ENCODE measurements at places on chromosomes 7 and 10.

DNA sequence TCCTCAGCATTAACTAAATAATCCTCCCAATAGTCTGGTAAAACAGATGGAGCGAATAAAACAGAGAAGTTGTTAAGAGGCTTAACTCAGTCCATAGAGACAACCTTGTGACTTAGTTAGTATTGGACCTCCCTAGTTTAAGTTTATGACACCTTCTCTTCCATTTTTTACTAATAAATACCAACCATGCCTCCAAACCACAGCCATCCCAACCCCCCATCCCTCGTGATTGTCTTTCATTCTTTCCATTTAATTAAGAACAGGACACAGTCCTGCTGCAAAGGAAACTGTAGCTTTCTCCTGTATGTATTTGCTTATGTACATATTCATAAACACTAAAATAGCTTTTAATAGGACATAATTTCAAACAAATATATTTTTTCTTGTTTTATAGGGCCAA is 238.2 kb downstream of the SEMA3D start:
- peak; percentile 79 for DNase-seq

DNA sequence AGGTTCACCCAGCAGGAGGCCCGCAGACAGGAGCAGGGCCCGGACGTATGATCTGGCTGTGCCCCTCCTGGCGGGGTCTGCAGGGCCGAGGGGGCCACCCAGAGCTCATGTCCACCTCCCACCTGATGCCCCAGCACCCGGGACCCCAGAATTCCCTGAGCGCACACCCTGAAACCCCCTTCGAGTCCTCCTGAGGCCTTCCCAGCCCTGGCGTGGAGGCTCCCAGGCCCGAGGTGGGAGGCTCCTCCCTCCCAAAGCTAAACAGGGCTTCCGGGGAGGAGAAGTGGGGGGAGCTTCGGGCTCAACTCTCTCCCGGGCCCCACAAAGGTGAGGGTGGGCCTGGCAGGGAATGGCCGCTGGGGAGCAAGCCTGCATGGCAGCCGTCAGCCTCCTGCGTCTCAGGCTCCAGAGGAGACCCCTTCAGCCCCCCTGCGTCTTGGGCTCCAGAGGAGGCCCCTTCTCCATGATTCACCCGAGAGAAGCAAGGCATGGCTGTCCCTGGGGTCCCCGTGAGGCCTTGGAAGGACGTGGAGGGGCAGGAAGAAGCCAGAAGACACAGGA is 30.2 kb downstream of the MICALL2 start:
- no peak for DNase-seq

GRCh38 chr10:34298346-34298818 is 516.7 kb downstream of the PARD3 start:
- no peak for DNase-seq

- no peak for DNase-seq
Observed at GRCh38 chr7:101220295-101220694, 2.3 kb downstream of the ZNHIT1 start.

DNA sequence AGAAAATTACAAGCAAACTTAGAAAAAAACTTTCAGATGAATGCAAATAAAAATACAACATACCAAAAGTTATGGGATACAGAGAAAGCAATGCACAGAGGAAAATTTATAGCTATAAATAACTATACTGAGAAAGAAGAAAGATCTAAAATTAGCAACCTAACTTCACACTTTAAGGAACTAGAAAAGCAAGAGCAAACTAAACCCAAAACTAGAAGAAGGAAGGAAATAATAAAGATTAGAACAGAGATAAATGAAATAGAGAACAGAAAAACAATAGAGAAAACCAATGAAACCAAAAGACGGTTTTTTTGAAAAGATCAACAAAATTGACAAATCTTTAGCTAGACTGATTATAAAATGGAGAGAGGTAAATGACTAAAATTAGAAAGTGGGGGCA is 9.6 kb upstream of the STRA8 start:
- no peak for DNase-seq

DNA sequence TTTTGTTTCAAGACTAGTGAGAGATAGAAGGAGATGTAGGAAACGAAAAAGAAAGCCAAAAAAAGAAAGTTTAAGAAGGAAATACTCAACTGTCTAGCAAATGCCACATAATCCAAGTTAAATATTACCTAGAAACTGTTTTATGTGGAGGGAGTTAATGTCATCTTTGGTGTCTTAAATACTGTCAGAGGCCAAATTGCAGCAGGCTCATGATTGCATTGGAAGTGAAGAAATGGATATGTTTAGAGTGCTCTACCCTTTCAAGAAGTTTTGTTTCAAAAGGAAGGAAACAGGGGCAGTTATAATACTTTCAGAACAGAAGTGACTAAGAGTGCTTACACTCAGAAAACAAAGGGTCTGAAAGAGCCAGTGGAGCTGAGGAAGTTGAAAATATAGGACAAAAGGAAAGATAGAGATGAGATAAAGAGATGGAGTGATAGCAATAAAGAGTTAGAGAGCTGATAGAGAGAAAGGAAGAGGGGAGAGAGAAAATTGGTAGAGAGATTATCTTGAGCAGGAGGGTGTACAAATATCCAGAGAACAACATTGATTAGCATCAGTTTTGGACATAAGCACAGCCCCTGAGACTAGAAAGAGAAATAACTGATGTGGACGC is 28.0 kb upstream of the GNAI1 start:
- DNase-seq, result no peak

DNA sequence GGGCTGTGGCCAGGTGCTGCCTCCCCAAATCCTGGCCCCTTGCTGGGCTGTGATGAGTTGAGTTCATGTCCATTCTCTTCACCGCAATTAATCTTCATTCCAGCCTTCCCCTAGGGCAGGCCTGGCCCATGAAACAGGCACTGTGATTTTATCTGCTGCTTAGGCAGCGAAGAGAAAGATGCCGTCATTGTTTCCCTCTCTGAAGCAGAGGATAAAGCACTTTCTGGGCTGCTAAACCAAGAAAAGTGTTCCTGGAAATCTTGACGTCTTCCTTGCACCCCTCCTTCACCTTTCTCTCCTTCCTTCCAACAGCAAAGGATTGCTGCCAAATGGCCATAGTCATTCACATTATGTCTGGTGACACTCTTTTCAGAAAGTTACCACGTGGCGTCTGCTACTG is 265.9 kb downstream of the ZEB1 start:
- DNase-seq, result no peak

DNA sequence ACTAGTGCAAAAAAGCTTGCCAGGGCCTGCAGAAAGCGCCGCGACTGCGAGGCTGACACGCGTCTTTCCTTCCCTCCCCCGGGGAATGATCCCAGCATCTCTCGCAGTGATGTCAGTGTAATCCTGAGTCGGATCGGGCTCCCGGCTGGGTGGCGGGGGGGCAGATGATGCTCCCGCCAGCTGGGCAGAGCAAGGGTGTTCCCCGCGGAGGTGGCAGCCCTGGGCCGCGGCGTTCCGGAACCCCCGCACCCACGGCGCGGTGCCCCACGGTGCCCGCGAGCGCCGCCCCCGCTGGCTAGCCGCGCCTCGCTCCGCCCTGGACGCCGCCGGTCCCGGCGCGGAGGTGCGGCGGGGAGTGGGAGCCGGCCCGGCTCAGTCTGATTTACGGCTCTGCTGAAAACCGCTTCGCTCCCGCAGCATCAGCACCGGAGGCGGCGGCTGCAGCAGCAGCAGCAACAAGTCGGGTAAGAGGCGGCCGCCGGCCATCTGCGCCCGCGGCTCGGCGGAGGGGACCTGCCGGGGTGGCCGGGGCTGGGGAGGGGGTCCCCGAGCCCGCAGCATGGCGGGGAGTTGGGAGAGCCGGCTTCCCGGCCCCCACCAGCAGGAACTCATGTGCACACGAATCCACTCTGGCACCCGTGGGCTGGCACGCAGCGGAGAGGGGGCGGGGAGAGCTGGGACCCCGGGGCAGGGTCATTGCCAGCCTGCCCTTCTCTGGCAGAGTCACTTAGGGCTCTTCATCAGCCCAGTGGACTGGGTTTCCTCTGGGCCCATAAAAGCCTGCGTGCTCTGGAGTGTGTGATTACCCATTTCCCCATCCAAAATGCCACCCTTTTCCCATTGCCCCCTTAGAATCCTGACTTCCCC is at the start of gene ZNF365:
Gene ZNF365 (plus strand): TSS at position 375 of the 867 bp plus-strand sequence. CDS start 1,825 bp downstream, outside the sequence.
- DNase-seq, result peak; percentile 34

- DNase-seq, result no peak
Observed at GRCh38 chr10:60878224-60878623, 65.8 kb downstream of the RHOBTB1 start.

GRCh38 chr7:7443806-7444350 is 91.8 kb downstream of the COL28A1 start:
- DNase-seq, result no peak

DNA sequence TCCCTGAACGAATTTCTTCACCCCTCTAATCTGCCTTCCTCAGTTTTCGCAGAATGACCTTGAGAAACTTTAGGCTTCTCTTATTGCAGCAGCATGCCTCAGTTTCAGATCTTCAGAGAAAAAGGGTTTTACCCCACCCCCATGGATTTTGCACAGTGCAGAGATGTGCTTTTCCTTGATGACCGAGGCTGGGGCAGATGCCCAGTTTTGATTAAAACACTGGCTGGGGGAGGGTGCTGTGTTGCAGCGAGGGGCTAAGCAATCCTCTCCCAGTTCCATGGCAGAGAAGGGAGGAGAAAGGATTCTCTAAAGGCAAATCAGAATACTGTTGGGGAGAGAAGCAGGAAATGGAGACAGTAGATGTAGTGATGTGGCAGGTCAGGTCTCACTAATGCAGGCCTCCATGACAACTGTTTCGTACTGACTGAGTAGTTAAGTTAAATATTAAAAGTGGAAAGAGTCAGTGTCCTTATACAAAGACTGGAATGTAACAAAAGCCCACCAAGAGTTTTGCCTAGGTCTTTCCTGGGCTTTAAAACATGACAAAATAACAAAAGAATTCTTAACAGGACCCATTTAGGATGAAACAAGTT is 50.8 kb upstream of the PDZD8 start:
- no peak for DNase-seq

DNA sequence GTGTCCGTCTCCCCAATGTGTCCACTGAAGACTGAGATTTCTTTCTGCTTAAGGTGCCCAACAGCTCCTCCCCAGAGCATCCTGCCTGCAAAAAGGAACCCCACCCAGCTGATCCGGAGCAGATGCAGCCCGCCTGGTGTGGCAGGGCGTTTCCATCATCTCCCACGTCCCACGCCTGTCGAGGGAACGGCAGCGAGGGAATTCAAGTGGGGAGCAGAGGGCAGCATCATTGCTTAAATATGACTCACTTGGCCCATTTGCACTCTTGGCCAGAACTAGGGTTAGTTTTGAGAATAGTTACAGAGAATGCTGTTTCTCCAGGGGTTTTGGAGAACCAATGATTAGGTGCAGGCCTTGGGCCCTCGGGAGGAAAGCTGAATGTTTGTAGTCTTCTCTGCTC is 20.8 kb downstream of the VWA2 start:
- DNase-seq, result no peak

GRCh38 chr7:113402482-113402881 is 284.1 kb upstream of the SMIM30 start:
- no peak for DNase-seq

DNA sequence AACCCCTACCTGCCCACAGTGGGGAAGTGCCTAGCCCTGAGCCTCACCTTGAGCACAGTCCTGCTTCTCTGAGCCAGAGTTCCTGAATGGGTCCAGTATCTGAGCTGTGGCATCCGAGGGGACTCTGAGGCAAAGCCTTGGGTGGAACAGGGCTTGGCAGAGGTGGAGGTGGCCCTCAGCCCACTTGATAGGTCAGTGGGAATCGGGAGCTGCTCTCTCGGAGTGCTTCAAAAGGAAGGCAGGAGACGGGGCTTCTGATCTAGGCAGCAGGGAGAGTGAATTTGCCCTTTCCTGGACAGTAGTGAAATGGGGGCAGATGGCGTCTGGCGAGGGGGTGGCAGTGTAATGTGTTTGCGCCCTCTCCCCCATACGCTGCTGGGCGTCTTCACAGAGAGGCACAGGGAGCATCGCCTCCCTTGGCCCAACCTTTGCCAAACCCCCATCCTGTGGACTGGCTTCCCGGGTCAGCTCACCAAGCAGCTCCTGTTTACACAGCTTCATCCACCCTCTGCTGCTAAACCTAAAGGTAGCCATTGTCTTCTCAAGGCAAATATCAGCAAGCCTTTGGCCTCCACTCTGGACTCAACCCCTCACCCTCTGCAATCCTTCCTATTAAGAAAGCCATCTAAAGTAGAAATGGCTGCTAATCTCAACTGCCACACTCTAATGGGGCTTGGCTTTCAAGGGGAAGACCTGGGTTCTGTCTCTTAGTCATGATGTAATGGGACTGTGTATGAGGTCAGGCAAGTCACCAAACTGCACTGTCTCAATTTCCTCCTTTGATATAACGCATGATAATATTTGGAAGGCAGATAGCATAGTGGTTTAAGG is 21.1 kb upstream of the VDAC2 start:
- no peak for DNase-seq

- DNase-seq, result no peak
Observed at GRCh38 chr7:158585721-158586498, 1.7 kb downstream of the PTPRN2 start.

- DNase-seq, result no peak
Observed at GRCh38 chr7:26426096-26426495, 134.4 kb downstream of the SNX10 start.
